ENCODE measurements at places on chromosomes 7 and 10.
A peak's percentile ranks its signal among the peaks of the same experiment; 100 is the strongest.

DNA sequence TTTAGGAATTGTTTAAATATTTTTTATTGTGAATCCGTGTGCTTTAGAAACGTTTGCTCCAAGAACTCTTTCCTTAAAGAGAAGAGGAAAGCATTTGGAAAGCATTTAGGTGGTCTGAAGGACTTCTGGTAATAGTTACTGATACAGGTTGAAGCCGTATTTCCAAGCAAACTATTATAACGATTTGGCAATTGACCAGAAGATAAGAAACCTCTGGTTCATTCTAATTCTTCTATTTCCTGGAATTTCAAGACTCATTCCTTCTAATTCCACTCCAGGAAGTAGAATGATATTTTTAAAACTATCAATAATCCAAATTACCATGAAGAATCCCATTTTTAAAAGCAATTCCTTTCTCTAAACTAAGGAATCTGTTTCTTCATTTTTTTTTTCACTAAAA, 158.9 kb upstream of the AGR3 start:
- no peak for DNase-seq

- DNase-seq = no peak
These were observed 45.2 kb downstream of the COL1A2 start for GRCh38 chr7:94439893-94440381.

DNA sequence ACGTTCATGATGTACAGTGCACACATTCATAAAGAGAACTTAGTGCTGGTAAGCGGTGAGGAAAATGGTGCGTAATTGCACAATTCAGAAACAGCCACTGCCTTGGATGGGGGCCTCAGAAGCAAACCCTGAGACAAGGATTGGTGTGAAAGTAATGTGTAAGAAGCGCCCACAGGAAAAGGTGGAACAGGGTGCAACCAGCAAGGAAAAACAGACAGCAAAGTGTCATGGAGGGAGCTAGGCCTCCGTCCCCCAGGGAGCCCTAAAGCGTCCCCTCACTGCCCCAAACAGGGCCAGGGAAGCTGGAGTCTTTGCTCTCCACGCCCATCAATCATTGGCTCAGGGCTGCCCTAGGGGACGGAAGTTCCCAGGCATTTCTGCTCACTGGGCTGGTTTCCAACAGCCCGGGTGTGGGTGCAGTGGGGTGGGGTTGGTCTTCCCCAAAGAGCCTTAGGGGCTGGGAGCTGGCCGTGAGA, 9.6 kb upstream of the C10orf105 start:
- DNase-seq = no peak

DNA sequence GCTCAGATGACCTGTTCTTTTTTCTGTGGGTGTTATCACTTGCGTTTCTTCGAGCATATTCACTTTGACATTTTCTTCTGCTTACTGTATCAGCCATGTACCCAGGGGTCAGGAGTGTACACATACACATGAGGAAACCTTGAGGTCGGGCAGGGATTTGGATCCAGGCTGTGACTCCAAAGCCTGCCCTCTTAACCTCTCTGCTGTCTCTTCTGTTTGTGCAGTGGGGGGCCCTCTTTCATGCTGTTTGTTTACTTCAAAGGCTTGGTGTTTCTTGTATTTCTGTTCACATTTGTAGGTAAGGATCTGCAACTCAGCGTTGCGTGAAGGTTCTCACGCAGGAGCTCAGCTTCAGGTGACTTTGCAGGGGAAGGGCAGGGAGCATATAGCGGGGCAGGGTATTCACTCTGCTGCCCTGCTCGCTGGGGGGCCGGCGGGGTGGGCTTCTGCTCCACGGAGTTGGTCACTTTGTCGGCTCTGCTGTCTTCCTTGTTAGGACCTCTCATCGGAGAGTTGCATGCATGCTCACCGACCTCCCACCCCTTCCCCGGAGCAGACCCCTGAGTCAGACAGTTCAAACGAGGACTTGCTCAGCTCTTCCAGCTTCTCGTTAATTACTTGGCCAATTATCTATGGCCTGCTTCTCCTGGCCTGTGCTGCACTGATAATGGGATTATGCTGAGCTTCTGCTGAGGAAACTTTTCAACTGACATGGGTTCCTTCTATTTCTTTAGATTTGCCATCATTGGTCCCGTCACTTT, 77.5 kb downstream of the SDK1 start:
- no peak for DNase-seq

- no peak for DNase-seq
These were observed 265.1 kb downstream of the PRPF18 start for GRCh38 chr10:13851906-13852305.

DNA sequence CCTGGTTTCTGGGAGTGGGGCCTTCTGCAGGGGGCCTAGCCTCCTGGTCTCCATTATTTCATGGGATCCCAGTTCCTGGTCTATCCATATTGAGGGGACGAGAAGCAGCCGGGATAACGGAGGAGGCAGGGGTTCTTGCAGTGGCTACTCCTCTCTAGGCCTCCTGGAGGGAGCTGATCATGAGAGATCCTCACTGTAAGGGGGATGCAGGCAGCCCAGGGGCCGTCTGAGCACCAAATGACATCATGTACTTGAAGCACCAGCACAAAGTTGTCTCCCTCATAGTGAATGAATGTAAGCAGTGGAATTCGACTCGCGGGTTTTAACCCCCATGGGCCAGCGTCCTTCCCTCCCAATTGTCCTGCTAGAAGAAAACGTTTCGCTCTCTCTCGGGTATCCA, 964 bp upstream of the ADCY1 start:
- no peak for DNase-seq

DNA sequence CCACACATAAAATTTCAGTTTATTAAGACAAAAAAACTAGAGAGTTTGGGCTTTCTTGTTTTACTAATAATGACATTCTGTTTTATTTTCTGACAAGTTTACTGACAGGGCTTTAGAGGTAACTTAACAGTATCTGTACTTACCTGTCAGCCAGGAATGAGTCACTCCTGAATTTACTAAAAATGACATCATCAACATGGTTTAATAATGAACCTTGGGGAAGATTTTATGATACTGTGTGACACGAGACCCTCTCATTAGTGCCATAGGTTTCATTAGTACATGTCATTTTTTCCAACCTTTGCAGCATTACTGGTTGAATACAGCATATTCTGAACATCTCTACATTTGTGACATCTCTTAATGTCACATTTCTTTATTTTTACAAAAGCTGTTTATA, 131.1 kb downstream of the KCND2 start:
- no peak for DNase-seq

GRCh38 chr7:130950741-130951140, 216.7 kb upstream of the KLF14 start:
- DNase-seq = no peak

DNA sequence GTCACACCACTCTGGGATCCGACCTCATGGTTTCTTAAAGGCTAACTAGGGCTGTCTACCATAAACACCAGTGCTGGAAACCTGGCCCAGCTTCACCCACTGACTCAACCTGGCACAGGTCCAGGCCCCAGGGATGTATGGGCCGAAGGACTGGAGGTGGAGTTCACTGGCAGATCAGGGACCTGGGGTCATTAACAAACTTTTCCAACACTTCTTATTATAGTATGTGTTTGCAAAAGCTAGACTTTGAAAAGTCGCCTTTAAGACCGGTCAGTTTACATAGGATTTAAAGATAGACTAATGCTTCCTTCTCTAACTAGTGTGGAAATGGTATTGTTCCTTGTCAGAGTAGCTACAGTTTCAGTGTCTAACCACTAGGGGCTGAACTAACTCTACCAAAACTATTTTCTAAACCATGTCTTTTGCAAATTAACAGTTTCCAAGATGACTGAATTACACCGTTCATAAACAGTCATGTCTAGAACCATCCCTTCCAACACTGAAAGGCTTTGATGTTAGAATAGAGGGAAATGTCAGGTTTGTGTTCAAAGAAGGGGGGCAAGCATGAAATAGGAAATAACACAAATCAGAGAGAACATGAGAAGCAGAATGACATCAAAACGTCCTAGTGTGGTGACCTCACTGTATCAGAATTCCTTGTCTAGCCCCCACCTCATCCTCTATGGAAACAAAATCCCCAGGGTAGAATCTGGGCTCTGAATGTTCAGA, 29.7 kb downstream of the STN1 start:
- peak; percentile 33 for DNase-seq

GRCh38 chr10:116210588-116211346, 62.2 kb downstream of the GFRA1 start:
- DNase-seq = no peak

GRCh38 chr10:70359017-70359550, 23.3 kb downstream of the LRRC20 start:
- no peak for DNase-seq

- DNase-seq = peak; percentile 29
These were observed 115.0 kb upstream of the ZNF438 start for GRCh38 chr10:31146491-31147209.

DNA sequence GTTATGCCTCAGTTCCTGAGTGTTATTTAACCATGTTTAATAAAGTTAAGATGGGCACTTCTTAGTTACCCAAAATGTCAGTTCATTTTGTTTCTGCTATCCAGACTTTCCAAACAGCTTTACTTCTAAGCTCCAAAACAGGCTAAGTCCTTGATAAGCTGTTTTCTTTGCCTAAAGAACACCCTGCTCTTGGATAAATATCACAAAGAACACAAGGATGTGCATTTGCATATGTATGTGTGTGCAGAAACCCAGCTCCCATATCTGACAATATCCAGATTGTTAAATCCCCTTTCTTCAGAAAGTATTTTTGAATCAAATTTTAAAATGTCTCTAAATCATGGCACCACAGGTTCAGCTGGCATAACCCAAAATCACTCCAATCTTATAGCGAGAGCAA, 19.6 kb downstream of the FAM13C start:
- DNase-seq = no peak

DNA sequence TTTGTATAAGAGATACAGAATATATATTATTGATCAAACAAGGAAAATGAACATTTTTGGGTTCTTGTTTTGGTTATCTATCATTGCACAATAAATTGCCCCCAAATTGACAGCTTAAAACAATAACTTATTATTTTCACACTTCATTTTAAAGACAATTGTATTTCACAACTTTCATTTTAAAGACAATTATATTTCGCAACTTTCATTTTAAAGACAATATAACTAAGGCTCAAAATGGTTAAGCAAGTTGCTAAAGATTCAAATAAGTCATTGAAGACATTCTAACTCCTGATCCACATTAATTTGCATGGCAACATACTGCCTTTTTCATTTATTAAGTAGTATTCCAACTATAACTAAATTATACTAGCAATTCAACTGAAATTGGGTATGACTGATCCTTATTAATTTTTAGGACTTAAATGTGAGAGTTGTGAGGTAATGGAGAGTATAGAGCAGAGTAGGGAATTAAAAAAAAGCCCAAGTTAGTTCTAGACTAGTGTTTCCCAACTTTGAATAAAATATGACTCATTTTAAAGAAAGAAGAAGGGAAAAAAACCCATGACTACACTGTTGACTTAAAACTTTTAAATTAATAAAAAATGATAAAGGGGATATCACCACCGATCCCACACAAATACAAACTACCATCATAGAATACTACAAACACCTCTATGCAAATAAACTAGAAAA, 9.9 kb upstream of the STEAP2 start:
- DNase-seq = no peak

DNA sequence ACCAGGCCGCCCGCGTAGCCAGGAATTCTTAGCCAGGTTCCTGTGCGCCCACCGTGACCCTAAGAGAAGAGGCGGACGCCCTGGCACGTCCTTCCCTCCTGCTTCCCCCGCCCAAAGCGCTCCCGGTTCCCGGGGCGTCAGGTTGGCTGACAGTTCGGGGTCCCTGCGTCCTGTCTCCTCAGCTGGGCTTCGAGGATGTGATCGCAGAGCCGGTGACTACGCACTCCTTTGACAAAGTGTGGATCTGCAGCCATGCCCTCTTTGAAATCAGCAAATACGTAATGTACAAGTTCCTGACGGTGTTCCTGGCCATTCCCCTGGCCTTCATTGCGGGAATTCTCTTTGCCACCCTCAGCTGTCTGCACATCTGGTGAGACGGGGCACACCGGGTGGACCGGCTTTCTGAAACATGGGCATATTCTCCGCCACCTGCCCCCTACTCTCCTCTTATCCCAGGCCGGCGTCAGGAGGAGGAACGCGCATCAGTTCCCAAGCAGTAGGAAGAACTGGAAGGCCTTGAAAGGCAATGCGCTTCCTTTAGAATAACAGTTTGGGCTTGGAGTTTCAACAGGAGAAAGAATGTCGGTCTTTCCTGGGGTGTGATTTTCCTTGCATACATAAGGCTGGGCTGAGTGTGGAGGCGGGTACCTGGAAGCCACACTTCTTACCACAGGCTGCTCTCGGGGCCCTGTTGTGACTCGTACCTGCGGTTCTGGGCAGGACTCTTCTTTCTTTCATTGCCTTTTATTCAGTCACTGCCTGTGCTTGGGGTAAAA, 728 bp downstream of the CAV2 start:
- peak; percentile 76 for DNase-seq

- DNase-seq = no peak
These were observed 42.5 kb upstream of the AHR start for GRCh38 chr7:17255926-17256325.

DNA sequence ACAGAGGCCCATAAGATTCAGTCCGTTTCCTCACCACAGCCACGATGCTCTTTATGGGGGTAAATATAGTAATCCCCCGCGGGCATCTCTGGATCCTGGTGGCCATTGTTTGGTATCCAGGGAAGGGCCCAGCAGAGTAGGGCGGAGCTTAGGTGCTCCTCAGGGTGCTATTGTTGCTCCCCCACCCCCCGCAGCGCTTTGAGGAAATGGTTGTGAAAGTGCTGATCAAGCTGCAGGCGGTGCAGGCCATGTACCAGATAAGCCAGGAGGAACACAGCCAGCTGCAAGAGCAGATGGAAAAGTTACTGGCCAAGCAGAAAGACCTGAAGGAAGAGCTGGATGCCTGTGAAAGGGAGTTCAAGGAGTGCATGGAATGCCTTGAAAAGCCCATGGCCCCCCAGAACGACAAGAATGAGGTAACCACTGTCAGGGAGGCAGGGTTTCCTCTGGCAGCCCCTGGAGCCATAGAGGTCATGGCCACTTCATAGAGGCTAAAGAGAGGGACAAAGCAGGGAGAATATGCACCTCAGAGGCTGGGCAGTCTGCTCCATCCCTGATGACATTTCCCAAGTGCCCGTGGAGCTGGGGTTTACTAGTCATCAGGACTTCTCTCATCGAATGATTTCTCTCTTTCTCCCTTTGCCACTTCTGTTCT, 17.6 kb upstream of the FLNC start:
- no peak for DNase-seq

GRCh38 chr7:2529161-2530070, 9.8 kb downstream of the LFNG start:
- DNase-seq = peak; percentile 78

GRCh38 chr10:32481606-32482005, 35.7 kb downstream of the CCDC7 start:
- no peak for DNase-seq

- no peak for DNase-seq
These were observed 170.3 kb downstream of the NRP1 start for GRCh38 chr10:33164060-33164709.

DNA sequence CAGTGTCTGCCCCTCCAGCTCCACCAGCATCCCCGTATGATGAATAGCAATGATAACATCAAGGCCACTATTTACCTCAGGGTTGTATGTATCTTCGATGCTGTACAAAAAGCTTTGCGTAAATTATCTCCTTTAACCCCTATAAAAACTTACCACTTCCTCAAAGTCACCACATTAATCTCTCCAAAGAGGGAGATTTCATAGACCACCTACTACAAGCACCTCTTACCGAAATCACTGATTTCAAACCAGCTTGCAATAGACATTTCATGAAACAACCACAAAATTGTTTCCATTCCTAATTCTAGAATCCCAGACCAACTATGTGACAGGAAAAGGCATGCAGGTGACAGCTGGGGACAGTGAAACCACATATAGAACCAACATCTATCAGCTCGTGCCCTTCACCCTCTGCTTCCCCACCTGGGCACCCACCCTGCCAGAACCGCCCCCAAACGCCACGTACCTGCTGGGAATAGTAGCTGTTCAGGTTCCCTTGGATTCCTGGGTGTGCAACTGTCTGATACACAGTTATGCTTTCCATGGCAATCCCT, 20.1 kb upstream of the MMP21 start:
- no peak for DNase-seq
